ENCODE measurements at places on chromosomes 5 and 9. TPM values are rescaled to one million over a fixed set of nuclear protein-coding genes. Genes with fewer than 3 reads are reported as not detected.

Gene SLC22A5
- 5.0 TPM for total RNA-seq

Gene TRAF1
- total RNA-seq, result 97.1 TPM

Gene GPR150
- 0.54 TPM for total RNA-seq

Gene GHR
- 0.05 TPM for total RNA-seq

Gene CCDC180
- total RNA-seq, result 2.9 TPM
